CD8-positive, alpha-beta memory T cell (primary cell): ENCODE measurements at places on chromosomes 4 and X.

DNA sequence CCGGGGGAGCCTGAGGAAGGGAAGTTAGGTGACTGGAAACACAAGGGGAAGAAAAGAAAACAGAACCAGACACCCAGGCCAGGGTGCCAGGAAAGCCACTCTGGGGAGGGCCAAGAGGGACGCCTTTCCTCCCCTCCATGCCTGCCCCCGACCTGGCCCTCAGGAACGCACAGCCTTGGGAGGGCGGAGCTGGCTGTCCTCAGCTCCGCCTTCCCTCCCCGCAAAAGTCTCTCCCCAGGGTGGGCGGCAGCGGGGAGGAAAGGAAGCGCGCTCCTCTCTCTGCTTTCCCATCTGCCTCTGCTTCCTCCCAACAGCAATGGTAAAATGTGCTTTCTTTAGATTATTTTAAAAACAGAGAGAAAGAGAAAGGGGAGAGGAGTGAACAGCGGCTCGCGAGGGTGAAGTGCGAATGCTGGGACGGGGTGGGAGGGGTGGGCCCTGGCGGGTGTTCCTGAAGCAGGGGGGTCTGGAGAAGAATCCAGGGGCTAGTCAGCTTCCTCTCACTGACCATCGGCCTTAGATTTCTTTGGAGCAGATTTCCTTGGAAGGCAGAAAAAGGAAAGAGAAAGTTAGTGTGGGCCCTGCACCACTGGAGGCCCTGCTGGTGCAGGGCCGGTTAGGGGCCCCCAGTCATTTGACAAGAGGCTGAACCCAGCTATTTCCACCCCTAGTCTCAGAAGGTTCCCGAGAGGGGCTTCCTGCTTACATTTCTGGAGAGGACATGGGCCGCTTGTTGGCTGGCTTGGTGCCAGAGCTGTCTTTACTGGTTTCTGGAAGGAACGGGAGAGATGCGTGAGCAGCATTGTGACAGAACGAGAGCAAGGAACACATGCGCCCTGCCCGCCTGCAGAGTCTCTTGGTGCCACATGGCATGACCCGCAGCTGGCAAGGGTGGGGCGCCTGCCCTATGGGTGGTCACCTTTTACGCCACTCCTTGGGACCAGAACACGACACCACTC is 4.7 kb upstream of the RENBP start:
- DNase-seq: no peak

DNA sequence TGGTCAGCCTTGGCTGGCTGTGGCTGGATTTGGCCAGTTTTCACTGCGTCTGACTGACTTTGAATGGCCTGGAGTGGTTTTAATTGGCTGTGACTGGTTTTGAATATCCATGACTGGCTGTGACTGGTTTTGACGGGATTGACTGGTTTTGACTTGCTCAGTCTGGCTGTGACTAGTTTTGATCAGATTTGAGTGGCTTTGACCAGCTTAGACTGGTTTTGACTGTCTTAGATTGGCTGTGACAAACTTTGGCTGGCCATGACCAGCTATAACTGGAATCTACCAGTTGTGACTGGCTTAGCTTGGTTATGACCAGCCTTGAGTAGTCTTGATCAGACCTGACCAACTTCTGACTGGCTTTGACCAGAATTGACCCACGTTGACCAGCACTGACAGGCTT is 168.4 kb upstream of the AMOT start:
- DNase-seq: no peak

DNA sequence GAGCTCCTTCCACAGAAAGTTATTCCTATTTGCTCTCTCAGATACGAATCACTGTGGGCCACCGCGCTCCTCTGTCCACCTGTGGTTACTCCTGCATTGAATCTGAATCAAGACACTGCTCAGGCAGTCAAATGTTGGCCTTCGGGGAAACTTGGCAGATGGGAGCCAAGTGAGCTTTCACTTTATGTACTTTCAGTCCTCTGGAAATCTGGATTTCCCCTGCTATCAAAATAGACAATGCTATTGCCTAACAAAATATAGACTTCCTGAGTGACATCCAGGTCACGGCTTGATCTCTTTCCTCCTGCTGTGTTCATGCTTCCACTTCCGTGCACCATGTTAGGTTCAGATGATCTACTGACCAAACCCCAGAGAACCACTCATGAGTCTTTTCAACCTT is 43.8 kb downstream of the FHL1 start:
- DNase-seq: no peak

DNA sequence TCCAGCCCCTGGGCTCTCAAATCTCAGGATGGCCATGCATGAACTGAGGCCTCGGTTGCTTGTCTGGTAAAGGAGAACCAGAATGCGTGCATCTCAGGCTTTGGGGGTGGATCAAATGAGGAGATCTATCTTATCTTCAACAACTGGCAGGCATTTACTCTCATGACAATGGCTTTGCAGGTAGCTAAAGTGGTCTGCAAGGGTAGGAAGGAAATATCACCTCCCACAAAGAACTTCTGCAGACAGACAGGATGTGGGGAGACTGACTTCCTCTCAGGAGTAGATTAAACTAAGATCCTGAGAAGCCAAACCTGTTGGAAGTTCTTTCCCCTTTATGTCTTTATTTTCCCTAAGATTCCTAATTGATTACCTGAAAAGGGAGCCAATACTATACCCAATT is 7.8 kb downstream of the LDB2 start:
- peak; percentile 10 for DNase-seq

GRCh38 chrX:37603938-37604409 is 32.5 kb downstream of the LANCL3 start:
- no peak for DNase-seq

DNA sequence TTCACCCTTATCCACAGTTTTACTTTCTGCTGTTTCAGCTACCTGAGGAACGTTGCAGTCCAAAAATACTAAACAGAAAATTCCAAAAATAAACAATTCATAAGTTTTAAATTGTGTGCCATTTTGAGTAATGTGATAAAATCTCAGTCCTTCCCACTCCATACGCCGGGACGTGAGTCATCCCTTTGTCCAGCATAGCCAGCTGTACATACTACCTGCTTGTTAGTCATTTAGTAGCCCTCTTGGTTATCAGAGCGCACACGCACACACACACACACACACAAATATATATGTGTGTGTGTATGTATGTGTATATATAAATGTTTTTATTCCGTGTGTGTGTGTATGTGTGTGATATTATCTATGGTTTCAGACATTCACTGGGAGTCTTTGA is 4.8 kb upstream of the CCSER1 start:
- DNase-seq: no peak

- DNase-seq: no peak
Observed at GRCh38 chr4:101186567-101187184, 160.7 kb downstream of the PPP3CA start.

- DNase-seq: no peak
Observed at GRCh38 chrX:39616098-39616729, 481.5 kb downstream of the BCOR start.

- DNase-seq: no peak
Observed at GRCh38 chr4:119690871-119691270, 62.3 kb upstream of the PDE5A start.

DNA sequence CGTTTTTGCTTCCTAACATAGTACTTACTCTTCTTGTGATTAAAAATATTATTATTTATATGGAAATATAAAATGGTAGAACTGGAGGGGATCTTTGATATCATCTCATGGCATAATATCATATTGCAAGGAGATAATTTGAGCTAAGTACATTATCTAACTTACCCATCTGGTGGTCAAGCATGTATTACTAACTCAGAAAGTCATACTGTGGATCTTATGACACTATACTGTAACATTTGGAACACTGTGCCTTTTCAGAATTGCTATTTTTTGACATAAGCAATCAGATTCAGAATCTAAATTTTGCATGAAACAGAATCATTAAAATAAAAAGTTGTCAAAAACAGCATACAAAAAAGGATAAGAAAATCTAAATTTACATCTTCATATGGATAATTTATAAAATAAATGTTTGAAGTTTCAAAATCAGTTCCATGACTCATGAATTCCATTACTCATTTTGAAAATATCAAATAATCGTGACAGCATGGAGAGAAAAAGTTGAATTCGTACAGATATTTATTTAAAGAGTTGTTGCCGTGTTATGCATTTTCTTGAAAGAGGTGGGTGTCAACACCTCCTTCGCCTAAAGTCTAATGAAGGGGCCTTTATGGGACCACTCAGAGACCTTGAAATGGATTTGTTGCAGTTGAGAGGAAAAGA is 928.1 kb downstream of the PDHA2 start:
- no peak for DNase-seq

- DNase-seq: no peak
Observed at GRCh38 chr4:8114456-8115202, 44.0 kb downstream of the ABLIM2 start.

GRCh38 chr4:42710761-42711160 is 53.9 kb upstream of the ATP8A1 start:
- DNase-seq: no peak

DNA sequence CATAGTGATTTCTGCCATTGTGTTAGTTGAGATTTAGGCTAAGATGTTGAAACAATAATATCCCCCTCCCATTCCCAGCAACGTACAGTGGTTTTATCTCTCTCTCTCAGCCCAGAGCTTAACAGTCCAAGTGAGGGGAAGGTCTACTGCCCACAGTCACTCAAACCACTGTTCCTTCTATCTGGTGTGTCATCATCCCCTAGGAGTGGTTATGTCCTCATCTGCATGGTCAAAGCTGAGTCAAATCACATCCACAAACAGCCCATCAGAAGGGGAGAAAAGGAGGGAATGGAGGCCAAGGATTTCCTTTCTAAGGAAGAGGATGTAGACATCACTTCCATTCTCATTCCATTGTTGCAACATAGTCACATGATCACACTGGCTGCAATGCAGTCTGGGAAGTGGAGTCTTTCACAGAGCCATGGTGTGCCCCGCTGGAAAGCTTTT is 42.8 kb upstream of the CHRNA9 start:
- DNase-seq: no peak

GRCh38 chr4:22097596-22097995 is 149.0 kb upstream of the KCNIP4 start:
- DNase-seq: no peak

GRCh38 chr4:165512424-165512823 is 133.6 kb downstream of the CPE start:
- no peak for DNase-seq

DNA sequence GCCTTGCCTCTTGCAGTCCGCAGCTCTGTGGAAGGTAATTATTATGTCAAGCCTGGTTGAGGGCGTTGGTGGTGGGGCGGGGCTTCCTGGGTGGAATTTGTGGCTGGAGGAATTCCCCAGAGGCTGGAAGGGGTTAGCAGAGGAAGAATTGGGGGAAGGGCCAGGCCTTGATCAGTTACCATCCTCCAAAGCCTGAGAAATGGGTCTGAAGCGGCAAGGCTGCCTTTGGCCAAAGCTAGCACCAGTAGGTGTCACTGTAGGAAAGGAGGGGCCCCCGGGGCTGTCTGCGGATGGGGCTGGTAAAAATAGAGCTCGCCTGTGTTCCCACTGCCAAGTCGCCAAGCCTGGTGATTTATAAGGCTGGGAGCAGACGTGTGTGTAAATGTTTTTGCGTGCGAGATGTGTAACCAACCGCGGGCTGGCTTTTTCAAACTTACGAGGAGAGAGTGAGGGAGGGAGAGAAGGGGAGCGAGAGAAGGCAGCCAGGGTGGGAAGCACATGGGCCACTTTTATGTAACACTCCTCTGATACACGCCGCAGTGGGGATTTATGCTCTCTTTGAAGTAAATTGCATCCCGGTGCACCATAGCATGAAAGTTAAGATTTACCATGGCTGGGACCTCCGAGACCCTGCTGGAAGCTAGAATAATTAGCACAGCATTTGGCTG is 367.0 kb downstream of the BCOR start:
- DNase-seq: peak; percentile 27

DNA sequence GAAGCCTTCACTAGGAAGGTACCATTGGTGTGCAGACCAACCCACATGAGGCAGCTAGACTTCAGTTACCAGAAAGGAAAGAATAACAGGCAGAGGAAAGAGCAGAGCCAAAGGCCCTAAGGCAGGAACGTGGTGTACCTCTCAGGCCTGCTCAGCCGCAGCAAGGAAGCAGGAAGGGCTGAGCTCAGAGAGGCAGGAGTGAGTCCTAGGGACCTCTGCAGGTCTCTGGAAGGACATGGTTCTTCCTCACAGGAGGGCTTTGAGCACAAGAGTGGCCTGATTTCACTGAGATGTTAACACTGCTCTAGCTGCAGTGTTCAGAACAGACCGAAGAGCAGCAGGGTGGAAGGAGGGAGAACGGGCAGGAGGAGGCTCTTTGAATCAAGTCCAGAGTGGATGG is 124.6 kb downstream of the DCHS2 start:
- no peak for DNase-seq

- no peak for DNase-seq
Observed at GRCh38 chrX:45063319-45064095, 137.2 kb downstream of the DIPK2B start.

DNA sequence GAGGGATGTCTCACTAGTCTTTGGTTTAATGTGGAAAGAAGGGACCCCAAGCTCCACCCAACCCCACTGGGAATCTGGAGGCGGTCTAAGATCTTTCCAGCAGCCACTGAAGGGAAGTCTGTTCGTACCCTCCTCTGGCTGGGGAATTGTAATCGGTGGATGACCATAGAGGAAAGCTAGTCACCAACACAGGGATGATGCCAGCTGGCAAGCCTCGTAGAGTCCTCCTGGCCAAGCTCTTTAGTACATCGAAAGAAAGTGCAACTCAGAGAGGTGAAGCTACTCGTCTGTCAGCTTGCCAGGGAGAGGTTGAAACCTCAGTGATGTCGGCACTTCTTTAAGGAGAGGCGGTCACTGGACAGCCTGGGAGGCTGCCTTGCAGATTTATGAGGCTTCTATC is 58.7 kb downstream of the MAMLD1 start:
- DNase-seq: no peak

GRCh38 chrX:10104958-10105658 is 51.7 kb upstream of the CLCN4 start:
- no peak for DNase-seq

- no peak for DNase-seq
Observed at GRCh38 chrX:131821945-131822622, 201.0 kb upstream of the STK26 start.

- no peak for DNase-seq
Observed at GRCh38 chr4:130738233-130738632, 1642.3 kb downstream of the C4orf33 start.

DNA sequence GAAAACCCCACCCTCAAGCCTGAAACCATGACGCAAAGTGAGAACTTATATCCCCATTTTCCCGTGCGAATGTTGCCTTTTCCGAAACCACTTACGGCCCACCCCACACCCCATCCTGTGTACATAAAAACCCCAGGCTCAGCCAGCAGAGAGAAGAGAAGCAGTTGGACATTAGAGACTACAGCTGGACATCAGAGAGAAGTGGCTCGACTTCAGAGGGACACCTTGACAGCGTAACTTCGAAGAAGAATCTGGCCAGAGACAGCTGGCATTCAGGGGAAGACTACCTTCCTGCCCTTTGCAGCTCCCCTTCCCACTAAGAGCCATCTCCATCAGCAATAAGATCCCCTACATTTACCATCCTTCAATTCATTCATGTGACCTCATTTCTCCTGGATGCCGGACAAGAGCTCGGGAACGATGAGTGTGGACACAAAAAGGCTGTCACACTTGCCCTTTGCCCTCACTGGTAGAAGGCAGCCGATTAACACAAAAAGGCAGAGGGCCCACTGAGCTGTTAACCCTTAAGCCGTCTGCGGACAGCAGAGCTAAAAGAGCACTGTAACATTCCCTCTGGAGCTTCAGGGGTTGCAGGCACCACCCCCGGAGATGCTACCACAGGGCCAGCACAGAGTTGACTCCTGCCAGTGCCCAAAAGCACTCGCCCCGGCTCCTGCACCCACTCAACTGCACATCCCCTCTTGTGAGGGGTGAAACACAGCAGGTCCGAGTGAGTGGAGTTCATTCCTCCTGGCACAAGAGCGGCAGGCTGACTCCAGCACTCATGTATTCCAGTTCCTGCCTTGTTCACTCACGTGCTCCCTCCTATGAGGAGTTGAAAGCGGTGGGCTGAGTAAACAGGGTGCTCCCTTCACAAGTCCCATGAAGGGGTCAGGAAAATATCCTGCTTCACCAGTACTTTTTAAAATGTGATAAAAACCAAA is 7.5 kb downstream of the CHM start:
- DNase-seq: no peak
